ENCODE measurements at places on chromosomes 4 and X.

- no peak for ATAC-seq
Observed at GRCh38 chr4:84825701-84826341, 140.7 kb downstream of the WDFY3 start.

- no peak for ATAC-seq
Observed at GRCh38 chr4:5972571-5972970, 45.7 kb downstream of the C4orf50 start.

DNA sequence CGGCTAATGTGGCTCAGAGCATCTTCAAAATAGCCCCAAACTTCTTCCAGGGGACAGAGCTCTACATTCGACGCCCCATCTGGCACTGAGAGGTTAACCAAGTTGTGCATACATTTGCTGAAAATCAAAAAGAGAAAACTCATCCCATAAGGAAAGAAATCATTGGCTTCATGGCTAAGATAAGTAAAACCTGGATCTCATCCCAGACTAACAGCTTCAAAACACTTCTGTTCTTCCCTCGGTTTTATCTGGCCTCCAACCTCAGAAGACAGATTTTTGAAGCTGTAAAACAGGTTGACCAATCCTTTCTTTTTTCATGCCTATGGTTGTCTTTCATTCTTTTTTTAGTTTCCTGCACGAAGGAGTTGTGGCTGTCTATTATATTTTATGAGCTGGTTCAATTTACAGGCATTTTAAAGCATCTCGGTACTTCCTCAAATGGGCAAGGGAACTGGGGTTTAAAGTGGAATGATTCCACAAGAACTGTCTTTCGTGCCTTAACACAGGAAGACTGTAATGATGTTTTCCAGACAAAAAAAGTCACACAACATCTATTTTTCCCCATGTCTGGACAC is 107.6 kb downstream of the DLG3 start:
- ATAC-seq, result no peak

- no peak for ATAC-seq
Observed at GRCh38 chrX:31356275-31357212, 284.7 kb upstream of the FTHL17 start.

- no peak for ATAC-seq
Observed at GRCh38 chr4:99052902-99053301, 35.7 kb downstream of the ADH5 start.

- ATAC-seq, result peak; percentile 85
Observed at GRCh38 chrX:46713672-46714490, 45.0 kb downstream of the SLC9A7 start.

- ATAC-seq, result no peak
Observed at GRCh38 chr4:170399581-170400293, 310.0 kb upstream of the AADAT start.

GRCh38 chrX:83416273-83416672 is 91.8 kb upstream of the POU3F4 start:
- ATAC-seq, result no peak

- ATAC-seq, result no peak
Observed at GRCh38 chr4:185933078-185933581, 121.1 kb upstream of the SORBS2 start.

Data from stimulated activated memory B cell treated with anti-CD40 and anti-IgM and Interleukin-4, amounts not matched to agents 10 μg/mL and 1 μg/mL and 100 μg/mL, for 72 hours (primary cell).